ENCODE measurements at places on chromosomes 7 and 10.

GRCh38 chr10:35885076-35885475 is 243.0 kb upstream of the FZD8 start:
- no peak for DNase-seq

DNA sequence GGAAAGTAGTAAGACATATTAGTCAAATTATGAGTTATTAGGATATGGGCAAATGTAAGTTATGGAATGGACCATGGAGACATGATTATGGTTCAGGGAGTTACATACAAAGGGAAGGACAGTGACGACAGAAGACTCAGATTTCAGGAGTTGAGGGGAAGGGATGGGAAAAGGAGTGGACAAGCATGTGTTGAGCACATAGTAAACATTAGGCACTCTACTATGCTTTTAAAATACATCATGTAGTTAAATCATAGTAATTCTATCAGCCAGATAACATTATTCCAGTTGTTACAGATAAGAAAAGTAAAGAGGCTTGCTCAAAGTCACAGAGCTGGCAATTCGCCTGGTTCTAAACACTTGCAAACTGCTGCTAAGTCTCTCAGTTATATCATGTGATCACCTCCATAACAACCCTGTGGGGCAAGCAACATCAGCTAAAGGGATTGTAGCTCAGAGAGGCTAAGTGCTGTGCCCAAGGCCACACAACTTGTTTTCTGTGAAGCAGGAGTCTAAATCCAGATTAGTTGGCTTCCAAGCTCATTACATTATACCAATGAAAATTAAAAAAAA is 115.2 kb upstream of the MDFIC start:
- DNase-seq, result no peak

- DNase-seq, result no peak
Measured at GRCh38 chr10:60045571-60045970, 139.2 kb upstream of the CCDC6 start.

- DNase-seq, result no peak
Measured at GRCh38 chr7:80082213-80082612, 52.4 kb upstream of the GNAI1 start.

GRCh38 chr7:127933146-127933545 is 98.1 kb downstream of the LRRC4 start:
- no peak for DNase-seq

DNA sequence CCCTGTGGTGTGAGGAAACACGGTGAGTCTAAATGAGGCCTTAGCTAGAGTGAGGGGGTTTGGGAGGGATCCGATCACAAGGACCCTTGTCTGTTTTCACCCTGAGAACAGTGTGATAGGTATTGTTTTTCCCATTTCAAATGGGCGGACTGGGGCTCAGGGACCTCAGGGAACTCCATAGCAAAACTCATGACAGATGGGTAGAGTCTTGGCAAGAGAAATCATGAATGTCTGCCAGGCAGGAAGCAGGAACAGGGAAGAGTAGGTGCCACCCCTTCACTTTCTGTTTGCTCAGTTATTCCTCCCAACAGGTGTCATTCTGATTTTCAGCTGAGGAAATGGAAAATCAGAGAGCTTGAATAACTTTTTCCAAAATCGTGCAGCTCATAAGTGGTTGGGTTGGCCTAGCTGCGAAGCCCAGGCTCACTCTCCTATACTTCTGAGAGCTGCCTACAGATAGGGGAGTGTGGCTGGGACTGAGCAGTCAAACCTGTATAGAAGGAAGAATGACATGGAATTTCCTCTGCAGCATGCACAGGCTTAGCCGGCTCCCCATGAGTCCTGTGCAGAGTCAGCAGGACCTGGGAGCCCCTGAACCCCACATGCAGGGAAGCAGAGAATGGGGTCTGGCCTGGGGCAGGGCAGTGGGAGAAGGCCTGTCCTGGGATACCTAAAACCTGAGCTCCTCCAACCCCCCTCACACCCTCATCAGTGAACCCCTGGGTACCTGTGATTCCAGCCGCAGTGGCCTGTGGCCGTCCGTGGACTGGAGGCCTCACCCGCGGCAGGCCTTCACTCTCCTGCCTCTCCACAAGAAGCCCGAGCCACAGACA is 17.6 kb upstream of the C10orf105 start:
- no peak for DNase-seq

- DNase-seq, result peak; percentile 38
Measured at GRCh38 chr7:23530405-23530804, 1.4 kb downstream of the TRA2A start.

DNA sequence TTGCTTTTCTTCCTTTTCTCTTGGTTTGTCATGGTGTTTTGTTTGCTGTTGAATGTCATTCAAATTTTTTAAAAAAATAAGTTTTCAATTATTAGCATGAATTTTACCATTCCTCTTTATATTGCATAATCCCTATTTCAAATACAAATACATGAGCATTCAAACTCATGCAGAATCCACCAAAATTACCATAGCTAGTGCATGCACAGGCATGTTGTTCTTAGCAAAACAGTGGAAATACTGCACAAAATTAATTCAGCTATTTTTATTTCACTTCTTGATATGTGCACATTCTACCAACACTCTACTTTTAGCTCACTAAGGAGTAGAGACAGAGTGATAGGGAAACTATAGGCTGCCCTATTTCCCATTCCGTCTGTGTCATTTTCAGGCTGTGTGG is 670.1 kb upstream of the LRRN3 start:
- no peak for DNase-seq

GRCh38 chr7:150753239-150753638 is 16.0 kb downstream of the GIMAP5 start:
- DNase-seq, result no peak

DNA sequence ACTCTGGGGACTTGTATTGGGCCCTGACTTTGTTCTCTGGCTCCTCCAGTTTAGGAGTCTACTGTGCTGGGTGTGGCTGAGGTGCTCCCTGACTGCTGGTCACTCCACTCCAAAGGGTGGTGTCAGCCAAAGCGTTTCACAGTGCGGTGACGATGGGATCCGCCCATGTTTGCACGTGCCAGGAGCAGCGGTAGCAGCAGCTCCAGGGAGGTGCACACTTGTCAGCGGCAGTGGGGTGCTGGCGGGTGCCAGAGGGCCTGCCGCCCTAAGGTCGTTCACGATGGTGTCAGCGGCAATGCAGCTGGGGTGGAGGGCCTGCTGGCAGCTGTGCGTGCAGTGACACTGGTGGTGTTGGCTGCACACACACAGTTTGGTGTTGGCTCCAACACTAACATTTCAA is 268.5 kb upstream of the AKR1E2 start:
- no peak for DNase-seq

GRCh38 chr10:60388116-60388625 is 1.5 kb downstream of the ANK3 start:
- DNase-seq, result no peak

DNA sequence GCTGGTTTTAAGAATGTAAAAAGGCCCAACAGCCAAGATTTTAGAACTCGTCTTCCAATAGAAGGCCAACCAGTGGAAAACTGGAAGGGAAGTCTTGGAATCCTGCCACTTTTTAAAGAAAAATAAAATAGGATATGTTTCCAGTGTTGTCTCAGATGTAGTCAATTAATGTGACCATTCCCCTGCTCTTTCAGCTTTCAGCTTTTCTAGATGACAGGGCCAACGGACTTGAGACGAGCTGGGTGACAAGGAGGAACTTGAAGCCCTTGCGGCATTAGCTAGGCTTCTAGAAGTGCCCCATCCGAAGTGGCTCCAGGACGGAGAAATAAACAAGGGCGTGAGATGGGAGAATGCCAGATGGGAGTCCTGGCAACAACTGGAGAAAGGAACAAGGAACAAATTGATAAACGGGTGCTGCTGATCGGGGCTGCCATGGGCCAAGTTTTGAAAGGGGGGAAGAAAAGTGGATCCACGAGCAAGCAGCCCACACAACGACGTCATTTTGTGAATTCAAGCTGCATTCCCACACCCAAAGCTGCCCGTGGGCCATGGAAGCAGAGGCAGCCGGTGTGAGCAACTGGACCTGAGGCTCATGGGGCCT is 42.3 kb downstream of the CTBP2 start:
- DNase-seq, result no peak

- no peak for DNase-seq
Measured at GRCh38 chr7:57178768-57179139, 46.5 kb upstream of the ZNF479 start.

DNA sequence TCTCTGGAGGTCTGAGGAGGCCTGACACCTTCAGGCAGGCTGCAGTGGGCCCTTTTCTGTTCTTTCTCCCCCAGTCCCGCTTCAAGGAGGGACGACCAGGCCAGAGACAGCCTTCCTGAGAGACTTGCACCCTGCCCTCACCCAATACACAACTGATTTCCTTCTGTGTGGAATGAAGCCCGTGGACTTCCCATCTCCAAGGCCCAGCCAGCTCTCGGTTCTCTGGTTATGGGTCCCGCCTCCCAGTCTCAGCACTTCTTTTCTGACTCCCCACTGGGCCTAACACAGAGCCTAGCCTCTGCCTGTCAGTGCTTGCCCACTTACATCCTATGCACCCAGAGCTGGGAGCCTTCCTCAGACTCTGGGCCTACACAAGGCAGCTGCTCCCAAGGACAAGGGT is 24.1 kb upstream of the ADCYAP1R1 start:
- DNase-seq, result no peak

GRCh38 chr7:112428715-112429114 is 21.5 kb upstream of the IFRD1 start:
- DNase-seq, result no peak

DNA sequence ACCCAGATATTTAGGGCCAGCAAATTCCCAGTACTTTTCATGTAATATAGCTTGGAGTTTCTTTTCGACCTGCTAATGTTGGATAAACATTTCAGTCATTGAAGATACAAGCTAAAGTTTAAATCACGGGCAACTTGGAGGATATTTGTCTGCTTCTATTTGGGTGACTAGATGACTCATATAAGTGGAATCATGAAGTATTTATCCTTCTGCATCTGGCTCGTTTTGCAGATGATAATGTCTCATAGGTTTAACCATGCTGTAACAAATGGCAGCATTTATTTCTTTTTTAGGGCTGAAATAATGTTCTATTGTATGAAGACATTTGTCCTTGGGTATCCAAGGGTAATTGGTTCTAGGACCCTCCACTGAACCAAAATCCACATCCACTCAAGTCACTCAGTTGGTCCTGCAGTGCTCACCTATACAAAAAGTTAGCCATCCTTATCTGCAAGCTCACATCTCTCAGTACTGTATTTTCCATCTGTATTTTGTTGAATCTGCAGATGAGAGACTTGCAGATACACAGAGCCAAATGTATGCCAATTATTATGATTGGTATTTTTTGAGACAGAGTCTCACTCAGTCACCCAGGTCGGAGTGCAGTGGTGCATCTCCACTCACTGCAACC is 187.2 kb upstream of the CSTF2T start:
- DNase-seq, result peak; percentile 13

DNA sequence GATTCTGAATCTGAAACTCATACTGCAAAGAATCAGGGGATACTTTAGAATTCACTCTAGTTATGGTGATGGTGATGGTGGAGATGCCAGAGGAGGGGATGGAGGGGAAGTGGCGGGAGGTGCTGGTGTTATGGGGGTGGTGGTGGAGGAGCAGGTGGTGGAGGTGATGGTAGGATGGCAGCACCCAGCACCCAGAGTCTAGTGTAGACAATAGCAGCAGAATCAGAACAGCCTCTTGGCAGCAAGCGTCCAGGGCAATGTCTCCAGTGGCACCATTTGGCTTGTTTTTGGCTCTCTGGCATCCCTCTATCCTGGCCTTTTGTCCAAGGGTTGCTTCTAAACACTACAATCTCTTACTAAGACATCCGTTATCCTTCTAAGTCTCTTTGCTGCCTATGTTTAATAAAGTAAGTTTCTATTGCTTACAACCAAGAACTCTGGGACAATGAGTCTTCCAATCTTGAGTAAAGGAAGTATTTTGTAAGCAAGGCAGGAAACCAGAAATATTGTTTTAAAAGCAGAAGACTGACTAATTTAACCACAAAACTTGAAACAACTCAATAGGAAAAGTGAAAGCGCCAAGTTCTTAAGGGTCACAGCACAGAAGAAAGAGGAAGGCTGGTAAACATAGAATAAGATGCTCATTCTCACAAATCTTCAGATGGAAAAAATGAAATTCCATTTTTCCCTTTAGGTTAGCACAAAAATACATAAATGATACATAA is 42.4 kb upstream of the GDF10 start:
- DNase-seq, result no peak

DNA sequence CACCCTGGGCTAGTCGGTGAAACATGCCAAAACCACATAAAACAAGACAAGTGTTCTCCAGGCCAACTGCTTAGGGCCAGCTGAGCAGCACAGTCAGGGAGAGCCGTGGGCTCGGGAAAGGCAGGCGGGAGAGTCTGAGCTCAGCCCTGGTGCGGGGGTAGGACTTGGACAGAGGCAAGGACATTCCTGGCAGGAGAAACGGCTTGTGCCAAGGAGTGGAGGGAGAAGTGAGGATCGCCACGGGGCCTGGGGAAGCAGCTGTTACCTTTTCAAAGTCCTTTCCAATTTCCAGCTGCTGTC is 4.2 kb downstream of the ELN start:
- peak; percentile 70 for DNase-seq

DNA sequence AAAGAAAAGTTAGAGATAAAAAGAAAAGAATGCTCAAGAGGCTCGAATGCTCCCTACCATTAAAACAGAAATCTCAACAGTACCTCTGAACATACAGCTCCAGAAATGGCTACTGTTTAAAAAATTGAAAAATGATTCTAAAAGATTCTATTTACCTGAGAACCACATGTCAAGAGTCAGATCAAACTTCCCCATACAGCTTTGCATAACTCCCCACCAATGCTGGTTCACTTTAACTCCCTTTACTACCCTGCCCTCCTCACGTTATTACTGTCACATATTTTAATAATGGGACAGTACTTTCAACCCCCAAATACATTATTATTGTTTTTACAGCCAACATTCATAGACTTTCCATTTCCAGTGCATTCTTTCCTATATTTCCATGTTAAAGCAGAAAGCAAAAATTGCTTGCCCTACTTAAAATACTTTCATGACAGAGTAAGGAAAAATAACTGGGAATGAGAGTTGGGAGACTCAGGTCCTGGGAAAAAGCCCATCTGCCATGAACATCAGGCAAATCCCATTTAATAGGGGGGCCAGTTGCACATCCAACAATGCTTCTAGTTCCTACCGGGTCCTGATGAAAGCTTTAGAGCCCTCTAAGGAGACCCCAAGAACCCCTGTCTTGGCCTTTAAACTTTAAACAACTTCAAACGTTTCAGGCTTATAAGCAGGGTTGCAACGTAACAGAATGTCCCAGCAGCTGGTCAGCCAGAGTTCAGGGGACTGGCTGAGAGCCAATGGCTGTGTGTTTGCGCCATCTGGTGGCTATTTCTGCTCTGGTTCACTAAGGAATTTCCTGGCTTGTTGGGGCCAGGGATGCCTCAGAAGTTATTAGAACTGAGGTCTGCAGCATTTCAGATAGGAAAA is 247.4 kb downstream of the ELMO1 start:
- DNase-seq, result peak; percentile 85

- DNase-seq, result no peak
Measured at GRCh38 chr10:13848520-13849445, 262.0 kb downstream of the PRPF18 start.

DNA sequence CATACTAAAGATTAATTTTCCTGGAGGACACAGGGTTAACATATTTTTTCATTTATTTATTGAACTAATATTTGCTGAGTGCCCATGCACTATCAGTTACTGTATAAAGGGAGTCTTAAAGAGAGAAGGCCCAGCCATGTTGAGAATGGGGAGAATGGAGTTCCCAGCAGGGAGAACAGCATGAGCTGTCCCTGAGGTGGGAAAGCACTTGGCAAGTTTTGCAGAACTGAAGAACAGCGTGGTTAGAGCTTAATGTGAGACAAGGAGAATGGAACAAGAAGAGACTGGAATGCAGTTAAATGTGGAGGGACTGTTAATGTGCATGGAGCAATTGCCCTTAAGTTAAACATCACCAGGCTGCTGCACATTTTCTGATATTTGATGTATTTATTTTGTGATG is 435.4 kb downstream of the SUGCT start:
- DNase-seq, result no peak

- DNase-seq, result no peak
Measured at GRCh38 chr7:151179287-151179860, 7.7 kb downstream of the ASB10 start.

All from urothelium cell line (cell line).